ENCODE measurements at places on chromosomes 1 and 21.

DNA sequence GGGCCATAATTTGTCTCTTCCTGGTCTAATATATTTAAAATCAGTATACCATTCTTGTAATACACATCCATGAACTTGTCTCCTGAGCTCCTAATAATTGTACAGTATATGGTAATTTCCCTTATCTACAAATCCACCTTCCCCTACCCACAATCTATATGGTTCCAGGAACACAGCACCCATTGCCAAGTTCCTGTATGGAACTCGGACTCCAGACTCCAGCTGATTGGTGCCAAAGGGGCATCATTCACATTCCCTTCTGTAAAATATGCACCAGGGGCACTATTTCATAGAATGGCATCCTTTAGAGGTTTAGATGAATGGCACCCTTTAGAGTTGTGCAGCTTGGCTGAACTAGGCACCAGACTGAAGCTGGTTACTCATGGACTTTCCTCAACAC lies 58.8 kb upstream of the ZSWIM5 start:
- no peak for DNase-seq

GRCh38 chr1:201714542-201715329 lies 114.2 kb upstream of the IPO9 start:
- DNase-seq: peak; percentile 98

GRCh38 chr1:204991342-204991844 lies 51.6 kb upstream of the CNTN2 start:
- no peak for DNase-seq

DNA sequence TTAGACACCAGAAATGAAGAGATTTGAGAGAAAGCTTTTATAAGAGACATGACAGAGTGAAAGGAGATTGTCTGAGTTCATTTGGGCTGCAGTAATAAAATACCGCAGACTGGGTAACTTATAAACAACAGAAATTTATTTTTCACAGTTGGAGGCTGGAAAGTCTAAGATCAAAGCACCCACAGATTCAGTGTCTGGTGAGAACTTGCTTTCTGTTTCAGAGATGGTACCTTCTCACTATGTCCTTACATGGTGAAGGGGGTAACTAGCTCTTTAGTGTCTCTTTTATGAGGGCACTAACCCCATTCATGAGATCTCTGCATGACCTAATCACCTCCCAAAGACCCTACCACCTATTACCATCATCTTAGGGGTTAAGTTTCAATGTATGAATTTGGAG lies 30.9 kb upstream of the FCRL4 start:
- DNase-seq: no peak

- DNase-seq: no peak
These were observed 148.0 kb downstream of the TSEN15 start for GRCh38 chr1:184199438-184200085.

GRCh38 chr1:53896635-53897229 lies 2.7 kb downstream of the DIO1 start:
- DNase-seq: no peak

GRCh38 chr21:27954543-27955165 lies 987.8 kb upstream of the ADAMTS5 start:
- DNase-seq: no peak

All from HTR-8/SVneo (cell line).